ENCODE measurements at places on chromosomes 11 and 22.

DNA sequence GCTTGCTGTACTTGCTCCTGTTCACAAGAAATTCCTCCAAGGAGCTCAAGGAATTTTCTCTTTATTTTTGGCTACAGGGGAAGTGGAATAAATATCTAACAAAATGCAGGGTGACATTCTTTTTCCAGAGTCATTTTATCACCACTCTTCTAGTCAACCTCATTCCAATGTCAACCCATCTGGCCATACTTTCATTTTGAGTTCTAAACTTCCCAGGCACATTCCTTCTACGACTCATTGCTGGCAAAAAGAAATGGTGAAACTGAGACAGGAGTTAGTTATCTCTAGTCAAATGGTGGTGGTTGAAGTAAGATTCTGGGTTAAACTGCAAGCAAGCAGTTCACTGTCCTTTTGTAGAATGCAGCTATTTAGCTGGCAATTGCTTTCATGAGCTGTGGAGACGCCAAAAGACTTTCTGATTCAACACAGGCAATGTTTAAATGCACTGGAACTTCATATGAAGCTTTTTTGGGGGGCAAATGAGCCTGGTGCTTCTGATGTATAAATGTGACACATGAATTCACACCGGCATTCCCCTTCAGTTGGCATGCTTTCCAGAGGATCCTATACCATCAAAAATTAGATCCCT, 304.6 kb downstream of the CADM1 start:
- peak; percentile 59 for DNase-seq

DNA sequence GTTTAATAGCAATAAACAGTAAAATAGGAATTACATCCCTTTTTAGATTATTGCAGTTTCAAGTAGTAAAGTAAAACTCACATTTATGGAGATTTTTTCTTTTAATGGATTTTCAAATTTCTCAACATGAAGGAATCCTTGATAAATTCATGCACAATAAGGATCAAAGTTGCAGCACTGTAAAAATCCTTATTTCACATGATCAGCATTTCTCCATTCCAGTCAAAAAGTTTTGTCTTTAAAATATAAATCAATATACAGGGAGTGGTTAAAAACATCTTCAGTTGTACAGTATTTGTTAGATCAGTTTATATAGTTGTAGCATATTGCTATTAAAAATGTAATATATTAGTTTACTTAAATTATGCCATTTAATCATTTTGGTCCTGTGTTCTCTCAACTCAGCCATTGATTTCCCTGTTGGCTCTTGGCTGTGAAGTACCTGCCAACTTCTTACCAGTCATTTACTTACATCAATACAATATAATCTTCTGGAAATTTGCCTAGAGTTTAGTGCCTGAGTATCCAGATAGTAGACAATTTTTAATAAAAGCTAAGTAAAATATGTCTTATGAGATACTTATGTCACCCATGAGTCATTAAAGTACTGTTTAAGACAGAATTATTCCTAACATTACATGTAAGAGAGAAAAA, 12.1 kb downstream of the ELP4 start:
- no peak for DNase-seq

GRCh38 chr11:115256397-115257197, 247.6 kb downstream of the CADM1 start:
- DNase-seq: no peak

GRCh38 chr22:36612458-36612857, 83.5 kb upstream of the EIF3D start:
- DNase-seq: peak; percentile 41

GRCh38 chr11:132913295-132913694, 619.0 kb downstream of the OPCML start:
- DNase-seq: no peak

DNA sequence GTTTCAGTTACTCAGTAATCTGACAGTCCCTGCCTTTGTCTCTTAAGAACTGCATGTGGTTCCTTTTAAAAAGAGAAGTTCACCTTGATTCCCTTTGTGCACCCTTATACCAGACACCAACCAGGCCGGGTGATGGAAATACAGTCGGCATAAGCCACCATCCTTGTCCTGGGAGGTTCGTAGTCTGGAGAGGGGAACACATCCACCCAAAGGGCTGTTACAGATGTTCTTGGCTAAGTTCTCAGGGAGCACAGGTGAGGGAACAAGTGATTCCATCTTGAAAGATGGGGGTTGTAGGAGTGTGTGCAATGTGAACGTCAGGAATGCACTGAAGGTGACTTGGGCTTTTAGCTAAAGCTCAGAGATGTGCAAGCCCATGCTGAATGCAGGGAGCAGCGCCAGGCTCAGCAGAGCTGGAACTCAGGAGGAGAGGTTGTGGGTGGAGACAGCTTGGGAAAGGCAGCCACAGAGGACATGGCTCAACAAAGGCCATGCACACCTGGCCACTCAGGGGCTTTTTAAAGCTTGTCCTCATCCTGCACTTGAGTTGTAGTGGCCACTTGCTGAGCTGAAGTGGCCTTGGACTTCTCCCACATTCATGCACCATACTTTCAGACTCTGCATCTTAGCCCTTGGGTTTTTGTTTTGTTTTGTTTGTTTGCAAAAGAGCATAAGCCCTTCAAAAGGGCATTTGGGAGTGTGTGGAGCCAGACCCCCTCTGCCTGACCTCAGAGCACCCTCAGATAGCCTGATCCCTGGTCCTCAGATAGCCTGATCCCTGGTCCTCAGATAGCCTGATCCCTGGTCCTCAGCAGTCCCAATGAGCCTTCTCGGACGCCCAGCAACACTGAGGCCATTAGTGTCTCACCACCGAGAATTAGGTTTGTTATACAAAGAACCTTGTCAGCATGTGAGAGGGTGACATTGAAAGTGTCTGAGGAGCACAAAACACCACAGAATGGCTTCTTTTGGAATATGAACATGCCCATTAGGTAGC, 12.7 kb upstream of the TMA7B start:
- no peak for DNase-seq

- DNase-seq: no peak
Measured at GRCh38 chr11:106533046-106533445, 455.6 kb downstream of the AASDHPPT start.

DNA sequence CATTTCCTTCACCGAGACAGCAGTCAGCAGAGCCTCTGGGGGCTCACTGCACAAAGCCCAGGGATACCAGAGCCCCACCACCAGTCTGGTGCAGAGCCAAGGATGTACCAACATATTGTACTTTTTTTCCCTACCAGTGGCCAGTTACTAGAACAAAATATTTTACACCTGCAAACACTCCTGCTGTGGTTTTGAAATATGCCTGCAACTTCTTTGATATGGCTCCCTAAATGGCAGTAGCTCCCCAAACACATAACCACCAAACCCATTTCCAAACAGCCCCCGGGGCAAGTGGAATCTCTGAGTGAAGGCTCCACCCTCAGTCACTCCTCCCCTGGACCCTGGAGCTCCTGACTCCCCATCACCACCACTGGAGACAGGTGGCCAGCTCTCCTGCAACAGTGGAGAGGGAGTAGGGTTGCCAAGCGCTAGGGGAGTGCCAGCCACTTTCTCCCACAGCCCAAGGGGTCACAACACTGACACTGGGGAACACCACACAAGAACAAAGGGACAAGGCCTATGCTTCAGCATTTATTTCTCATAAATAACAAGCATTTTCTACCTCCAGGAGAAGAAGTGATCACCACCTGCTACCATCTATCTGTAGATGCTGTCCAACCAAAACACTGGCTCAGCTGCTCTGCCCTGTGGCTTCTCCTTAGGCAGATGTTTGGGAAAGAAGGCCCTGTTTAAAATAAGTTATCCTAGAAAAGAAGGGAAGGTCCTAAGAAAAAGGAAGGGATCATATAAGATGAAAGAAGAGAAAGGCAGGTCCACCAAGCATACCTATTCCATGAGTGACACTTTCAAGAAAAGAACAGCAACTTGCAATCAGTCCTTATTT, 15.1 kb downstream of the DGCR2 start:
- DNase-seq: no peak

GRCh38 chr11:22432291-22433093, 94.3 kb downstream of the SLC17A6 start:
- DNase-seq: peak; percentile 24

GRCh38 chr11:44943118-44943517, 7.6 kb downstream of the TP53I11 start:
- DNase-seq: no peak

- no peak for DNase-seq
Measured at GRCh38 chr11:2222451-2222850, 47.9 kb downstream of the ASCL2 start.

GRCh38 chr22:17472932-17473331, 90.4 kb upstream of the SLC25A18 start:
- no peak for DNase-seq

DNA sequence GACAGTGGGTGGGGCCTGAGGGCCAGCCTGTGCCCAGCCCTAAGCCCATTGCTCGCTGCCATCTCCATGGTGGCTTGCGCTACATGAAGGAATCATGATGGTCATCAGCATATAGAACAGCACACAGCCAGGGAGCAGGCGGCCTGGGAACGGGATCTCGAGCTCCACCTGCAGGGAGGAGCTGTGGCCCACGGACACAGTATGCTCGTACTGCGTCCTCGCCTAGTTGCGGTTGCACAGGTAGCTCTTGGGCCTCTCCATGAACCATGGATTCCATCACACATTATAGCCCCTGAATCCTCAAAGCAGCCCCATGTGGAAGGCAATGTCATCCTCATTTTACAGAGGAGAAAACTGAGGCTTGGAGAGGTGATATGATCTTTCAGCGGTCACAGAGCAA, 15.1 kb downstream of the SEC14L4 start:
- DNase-seq: no peak

DNA sequence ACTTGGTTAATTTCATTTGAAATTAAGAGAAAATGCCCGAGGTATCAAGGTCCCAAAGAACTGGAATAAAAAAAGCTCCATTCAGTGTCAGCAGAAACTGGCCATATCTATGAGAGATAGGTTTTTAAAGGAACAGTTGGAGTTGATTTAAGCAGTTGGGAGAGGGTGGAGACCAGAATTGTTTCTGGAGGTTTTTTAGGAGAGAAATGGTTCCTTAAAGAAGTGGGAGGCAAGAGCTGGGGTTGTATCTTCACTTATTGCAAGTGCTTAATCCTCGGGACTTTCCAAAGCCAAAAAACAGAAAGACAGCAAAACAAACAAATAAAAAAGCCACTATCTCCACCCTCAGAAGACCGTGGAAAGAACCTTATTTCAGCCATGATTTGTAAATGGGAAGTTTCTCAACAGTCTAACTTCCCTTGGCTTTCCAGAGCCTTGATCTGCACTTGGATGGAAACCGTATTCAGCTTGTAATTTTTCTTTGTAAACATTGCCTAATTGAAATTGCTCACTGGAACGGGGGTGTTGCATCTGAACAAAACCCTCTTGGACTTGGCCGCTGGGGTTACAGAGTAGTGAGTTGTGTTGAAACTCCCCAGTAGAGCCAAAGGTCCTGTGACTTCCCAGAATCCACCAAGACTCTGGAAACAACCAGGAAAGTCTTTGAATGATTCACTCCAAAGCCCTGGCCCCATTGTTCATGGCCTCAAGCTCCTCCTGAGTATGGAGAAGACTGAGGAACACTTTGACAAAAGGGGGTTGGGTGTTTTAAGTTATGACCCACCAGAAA, 115.6 kb downstream of the SLC1A2 start:
- DNase-seq: peak; percentile 79

- no peak for DNase-seq
Measured at GRCh38 chr11:119777940-119778339, 48.9 kb upstream of the NECTIN1 start.

DNA sequence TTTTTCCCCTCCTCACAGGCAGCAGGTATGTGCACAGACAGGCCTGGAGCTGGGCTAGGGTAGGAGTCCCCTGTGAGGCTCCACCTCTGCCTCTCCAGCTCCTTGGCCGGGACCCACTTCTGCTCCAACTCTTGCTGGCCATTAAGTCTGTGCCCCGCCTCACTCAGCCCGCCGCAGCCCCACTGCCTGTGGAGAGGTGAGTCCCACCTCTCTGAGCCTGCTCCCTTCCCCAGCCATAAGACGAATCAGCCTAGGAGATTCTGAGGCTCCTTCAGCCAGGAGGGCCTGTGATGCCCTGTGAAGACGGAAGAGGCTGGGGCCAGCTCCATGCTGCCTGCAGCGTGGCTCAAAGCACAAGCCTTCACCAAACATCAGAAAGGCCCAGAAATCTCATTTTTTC, 23.0 kb downstream of the TSKU start:
- DNase-seq: no peak

DNA sequence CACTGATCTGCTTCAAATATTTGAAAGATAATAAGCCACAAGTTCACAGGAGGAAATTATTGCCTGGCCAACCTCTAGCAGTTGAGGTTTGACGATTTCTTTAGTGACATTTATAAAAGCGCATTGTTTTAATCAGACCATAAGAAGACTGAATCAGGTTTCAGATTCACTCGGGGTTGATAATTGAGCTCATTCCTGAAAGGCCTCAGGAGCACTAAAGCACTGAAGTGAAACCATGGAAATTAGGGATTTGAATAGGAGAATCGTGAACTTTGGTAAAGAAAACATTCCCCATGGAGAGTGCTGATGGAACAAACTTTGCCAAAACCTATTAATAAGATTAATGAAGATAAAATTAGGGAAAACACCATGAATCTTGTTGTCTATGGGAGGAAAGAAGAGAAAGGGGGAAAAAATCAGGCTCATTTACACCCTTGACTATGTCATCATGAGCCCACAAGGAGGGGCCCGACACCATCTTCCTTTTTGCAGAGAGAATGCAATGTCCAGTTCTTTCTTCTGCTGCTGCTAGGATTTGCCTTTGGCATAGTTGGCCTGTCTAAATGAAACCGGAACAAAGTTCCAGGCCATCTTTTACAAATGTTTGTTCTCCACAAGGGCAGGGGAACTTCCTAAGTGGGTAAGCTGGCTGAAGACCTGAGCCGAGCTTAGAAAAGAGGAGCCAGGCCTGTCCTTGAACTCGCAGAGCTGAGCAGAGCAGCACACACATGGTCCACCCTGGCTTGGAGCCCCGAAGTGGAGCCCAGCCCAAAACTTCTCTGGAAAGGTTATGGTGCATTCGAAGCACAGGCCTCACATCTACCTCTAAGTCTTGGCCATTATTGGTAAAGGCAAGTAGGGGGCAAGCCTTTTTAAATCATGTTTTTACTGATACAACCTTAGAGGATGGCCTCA, 56.1 kb upstream of the EIF3M start:
- DNase-seq: no peak

DNA sequence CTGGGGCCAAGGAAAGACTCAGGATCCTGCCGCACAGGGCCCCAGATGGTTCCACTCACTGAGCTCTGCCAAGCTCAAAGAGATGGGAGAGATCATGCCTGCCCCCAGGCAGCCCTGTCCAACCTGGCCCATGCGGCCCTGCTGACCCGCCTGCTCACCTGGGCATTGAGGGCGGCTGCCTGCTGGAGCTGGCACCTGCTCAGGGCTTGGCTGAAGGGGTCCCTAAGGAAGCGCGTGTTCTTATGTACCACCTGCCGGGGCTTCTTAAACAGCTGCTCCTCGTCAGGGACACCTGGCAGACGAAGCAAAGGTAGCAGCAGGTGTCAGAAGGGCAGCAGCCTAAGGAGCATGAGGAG, 5.5 kb downstream of the ESS2 start:
- no peak for DNase-seq

- no peak for DNase-seq
Measured at GRCh38 chr22:39745789-39746188, 147.8 kb downstream of the ENTHD1 start.

DNA sequence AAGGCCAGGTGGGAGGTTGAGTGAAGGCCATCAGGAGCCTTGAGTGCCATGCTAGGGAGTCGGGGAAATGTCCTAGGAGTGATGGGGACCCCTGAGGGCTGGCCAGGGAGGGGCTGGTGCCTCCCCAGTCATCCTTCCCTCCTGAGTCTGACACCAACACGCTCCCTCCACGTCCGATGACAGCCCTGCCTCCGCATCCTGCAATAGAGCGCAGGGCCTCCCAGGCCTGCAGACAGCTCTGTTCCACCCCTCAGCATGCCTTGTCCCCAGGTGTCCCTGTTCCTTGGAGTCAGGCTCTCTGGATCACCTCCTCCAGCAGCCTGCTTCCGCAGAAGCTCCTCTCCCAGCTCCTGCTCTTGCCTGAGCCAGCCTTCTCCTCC, 3.1 kb downstream of the RAC2 start:
- no peak for DNase-seq

Measured in IMR-90 (cell line).